ENCODE measurements at places on chromosomes 12 and 14.

DNA sequence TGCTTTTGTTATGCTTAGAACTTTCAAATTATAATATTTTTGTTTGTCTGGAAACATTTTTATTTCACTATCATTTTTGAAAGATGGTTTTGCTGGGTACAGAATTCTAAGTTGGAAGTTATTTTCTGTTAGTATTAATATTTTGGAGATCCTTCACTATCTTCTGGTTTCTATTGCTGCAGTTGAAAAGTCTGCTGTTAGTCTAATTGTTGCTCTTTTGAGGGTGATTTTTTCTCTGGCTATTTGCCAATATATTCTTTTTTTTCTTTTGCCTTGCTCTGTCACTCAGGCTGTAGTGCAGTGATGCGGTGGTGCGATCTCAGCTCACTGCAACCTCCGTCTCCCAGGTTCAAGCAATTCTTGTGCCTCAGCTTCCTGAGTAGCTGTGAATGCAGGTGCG, 28.2 kb upstream of the ARID2 start:
- DNase-seq = no peak

DNA sequence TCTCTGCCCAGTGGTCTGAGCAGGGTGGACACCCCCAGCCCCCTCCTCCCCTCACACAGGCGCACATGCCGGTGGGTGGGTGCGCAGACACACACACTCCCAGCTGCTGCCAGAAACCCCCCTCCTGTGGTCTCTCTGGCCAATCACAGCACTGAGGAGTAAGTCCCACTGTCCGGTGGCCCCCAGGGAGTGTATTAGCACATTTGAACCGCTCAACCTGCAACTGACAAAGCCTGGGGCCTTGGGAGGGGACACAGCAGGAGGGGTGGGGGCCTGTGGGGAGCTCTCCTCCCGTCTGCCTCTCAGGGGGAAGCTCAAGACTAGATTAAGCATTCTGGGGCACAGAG, 11.7 kb downstream of the FIGNL2 start:
- DNase-seq = no peak

GRCh38 chr12:107029081-107029480, 42.1 kb upstream of the MTERF2 start:
- no peak for DNase-seq

DNA sequence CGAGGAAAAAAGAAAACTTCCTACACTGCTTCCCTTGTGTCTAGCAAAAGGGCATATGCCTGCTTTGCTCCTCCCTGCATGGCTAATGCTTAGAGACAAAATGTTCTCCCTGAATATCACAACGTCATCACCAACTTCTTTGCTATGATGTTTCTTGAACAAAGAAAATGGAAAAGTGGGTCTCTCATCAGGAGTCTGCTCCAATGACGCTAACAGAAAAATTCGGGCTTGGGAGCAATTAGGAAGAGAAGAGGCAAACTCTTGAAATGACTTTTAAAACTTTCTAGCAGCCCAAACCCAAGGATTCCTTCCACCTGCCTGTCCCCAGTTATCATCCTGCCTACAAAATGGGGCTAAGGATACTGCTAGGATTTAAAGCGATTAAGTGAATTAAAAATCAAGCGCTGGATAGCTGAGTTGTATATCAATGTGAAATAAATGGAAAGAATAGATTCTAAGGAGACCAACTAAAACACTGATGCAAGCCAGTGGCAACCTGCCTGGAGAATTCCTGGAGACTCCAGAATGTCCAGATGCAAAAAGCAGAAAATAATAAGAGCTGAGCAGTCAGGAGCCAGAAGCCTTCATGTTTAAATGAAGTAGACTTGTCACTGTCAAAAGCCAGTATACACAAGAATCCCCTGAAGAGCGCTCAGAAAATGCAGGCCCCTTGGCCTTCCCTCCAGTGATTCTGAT, 183.8 kb downstream of the DPF3 start:
- no peak for DNase-seq

GRCh38 chr14:23569443-23570151, 2.0 kb upstream of the AP1G2 start:
- no peak for DNase-seq

GRCh38 chr14:53355581-53356112, 202.5 kb upstream of the DDHD1 start:
- DNase-seq = no peak

- no peak for DNase-seq
Observed at GRCh38 chr12:59085690-59086089, 165.4 kb upstream of the LRIG3 start.

DNA sequence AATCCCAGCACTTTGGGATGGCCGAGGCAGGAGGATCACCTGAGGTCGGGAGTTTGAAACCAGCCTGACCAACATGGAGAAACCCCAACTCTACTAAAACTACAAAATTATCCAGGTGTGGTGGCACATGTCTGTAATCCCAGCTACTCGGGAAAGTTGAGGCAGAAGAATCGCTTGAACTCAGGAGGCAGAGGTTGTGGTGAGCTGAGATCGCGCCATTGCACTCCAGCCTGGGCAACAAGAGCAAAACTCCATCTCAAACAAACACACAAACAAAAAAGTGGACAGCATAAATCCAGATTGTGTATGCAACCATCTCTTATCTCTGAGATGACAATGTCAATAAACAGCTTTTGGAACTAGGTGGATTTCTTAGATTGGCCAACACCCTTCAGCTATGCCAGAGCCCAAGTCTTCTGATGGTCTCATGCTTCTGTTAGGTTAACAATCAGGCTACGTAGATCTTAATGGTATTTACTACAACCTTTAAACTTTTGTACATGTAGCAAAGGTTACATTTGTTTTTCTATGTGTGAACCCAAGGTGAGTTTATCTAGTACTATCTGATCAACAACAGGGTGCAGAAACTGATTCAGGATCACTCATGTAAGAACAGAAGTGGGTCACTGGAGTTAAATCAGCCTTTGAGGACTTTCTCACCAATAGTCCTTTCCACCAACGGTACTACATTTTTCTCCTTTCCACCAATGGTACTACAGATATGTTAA, 73.7 kb downstream of the DUSP16 start:
- DNase-seq = no peak

GRCh38 chr14:75456069-75456996, 28.5 kb downstream of the JDP2 start:
- DNase-seq = no peak

DNA sequence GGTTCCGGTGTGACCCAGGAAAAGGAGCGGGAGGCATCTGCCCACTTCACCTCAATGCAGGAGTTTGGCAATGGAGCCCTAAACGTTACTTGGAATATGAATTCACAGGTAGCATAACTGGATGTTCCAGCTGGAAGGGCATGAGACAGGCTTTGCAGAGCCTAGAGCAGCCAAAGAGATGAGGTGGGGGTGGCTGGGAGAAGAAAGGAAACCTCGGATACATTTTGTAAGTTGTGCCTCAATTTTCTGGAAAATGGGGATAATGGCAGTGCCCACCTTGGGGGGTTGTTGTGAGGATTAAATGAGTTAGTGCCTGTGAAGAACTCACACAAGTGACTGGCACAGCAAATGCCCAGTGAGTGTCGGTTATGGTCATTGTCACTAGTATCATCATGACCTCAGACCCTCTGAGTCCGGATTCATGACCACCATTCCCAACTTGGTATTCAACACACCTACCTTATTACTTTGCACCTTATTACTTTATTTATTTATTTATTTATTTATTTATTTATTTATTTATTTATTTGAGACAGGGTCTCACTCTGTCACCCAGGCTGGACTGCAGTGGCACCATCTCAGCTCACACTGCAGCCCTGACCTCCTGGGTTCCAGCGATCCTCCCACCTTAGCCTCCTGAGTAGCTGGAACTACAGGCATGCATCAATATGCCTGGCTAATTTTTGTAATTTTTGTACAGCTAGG, 56.0 kb downstream of the CLMN start:
- no peak for DNase-seq

GRCh38 chr14:23327947-23328744, 6.9 kb downstream of the PABPN1 start:
- DNase-seq = peak; percentile 53

GRCh38 chr12:101276433-101276832, 3.5 kb upstream of the UTP20 start:
- DNase-seq = no peak

- DNase-seq = no peak
Observed at GRCh38 chr14:34254571-34254970, 207.5 kb downstream of the SPTSSA start.
